Activated CD4-positive, alpha-beta T cell treated with anti-CD3 and anti-CD28 coated beads, Interleukin-2, amount 50 U/mL, for 1 hour (primary cell): ENCODE measurements at places on chromosomes 1 and 21.

DNA sequence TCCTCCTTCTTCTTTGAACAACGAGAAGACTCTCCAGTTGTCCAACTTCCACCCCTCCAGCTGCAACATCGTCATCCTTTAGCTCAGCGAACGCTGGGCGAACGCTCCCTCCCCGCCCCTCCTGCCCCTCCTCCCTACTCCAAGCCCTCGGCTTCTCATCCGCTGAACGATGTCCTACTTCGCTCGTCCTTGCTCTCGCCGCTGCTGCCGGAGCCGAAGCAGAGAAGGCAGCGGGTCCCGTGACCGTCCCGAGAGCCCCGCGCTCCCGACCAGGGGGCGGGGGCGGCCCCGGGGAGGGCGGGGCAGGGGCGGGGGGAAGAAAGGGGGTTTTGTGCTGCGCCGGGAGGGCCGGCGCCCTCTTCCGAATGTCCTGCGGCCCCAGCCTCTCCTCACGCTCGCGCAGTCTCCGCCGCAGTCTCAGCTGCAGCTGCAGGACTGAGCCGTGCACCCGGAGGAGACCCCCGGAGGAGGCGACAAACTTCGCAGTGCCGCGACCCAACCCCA, at the start of gene BCAN:
Gene BCAN, plus strand, starts transcription at position 357 of the 504 bp plus-strand sequence. CDS start 3,938 bp downstream, outside the sequence.
- no peak for DNase-seq

DNA sequence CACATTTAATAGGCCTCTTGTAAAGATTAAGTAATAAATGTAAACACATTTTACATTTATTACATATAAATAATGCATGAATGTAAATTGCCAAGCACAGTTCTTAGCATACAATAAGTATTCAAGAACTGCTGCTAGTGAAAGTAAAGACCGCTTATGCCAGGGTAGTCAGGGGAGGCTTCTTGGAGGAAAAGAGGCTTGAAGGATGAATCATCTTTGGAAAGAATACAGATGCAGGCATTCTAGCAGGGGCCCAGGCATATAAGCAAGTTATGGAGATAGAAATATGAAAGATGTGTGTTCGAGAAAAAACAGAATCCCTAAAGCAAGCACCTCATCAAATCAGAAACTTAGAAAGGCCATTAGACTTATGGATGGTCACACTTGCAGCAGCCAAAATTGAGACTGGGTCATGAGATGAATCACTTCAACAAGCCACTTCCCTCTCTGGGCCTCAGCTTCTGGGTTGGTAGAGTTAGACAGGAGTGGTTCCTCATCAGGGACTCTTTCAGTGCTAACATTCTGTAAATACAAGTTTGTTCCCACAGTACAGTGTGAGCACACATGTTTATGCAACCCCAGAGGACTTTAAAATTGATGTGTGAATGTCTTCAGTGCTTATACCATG, 79.8 kb upstream of the ROR1 start:
- no peak for DNase-seq

- DNase-seq = no peak
These were observed 198.3 kb downstream of the LTN1 start for GRCh38 chr21:28794371-28794851.

DNA sequence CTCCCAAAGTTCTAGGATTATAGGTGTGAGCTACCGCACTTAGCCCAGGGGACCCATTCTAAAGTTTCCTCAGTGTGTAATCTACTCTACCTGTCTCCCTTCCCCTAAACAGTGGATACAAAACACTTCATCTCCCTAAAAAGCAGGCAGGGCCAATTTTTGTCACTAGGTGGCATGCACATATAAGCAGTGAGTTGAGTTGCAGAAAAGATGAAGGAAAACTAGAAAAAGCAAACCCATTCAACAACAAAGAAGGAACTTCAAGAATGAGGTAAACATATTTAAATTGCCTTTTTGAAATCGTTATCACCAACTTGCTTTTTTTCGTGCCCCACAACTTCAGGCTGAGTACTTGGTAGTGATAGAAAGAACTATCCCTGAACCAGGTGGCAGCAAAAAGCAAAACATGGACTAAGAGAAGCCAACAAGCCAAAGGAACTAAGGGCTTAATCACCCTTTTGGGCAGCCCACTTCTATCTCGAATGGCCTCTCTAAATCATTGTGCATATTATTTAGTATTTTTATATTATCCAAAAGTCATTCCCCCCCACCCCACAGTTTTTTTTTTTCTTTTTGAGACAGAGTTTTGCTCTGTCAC, 19.7 kb upstream of the ALDH9A1 start:
- DNase-seq = peak; percentile 9

GRCh38 chr1:42618866-42619265, 39.4 kb upstream of the PPIH start:
- DNase-seq = no peak

DNA sequence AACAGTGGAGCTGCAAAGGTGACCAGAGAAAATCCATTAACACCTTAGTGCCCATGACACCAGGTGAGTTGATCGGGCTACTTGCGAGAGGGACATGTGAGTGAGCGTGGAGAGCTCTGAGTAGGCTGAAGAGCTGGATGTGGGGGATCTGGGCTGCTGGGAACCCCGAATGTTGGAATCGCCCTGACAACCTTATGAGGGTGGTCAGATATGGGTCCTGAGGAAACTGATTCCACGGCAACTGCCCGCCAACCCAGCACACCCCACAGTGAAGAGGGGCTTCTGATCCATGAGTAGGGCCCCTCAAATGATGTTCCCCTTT, 705 bp upstream of the QSOX1 start:
- DNase-seq = no peak

- no peak for DNase-seq
These were observed 670 bp downstream of the RAB3B start for GRCh38 chr1:51989582-51990477.
